ENCODE measurements at places on chromosomes 4 and X. TPM values are rescaled to one million over a fixed set of nuclear protein-coding genes. Genes with fewer than 3 reads are reported as not detected.

The RBPJ gene
- total RNA-seq = 33.7 TPM

The MAGEC2 gene
- total RNA-seq = not detected

The REPS2 gene
- 4.5 TPM for total RNA-seq

The FAT1 gene
- total RNA-seq = 288 TPM

The P2RY8 gene
- 0.18 TPM for total RNA-seq

The TRIM60 gene
- total RNA-seq = not detected

Data from Panc1 (cell line).